Mucosa of gallbladder (tissue), 1 donor: ENCODE measurements at places on chromosomes 4 and X. TPM values are rescaled to one million over a fixed set of nuclear protein-coding genes. Genes with fewer than 3 reads are reported as not detected.

PAGE4 gene
- not detected for total RNA-seq

UBQLN2 gene
- 39.3 TPM for total RNA-seq

KIT gene
- total RNA-seq: 24.4 TPM

UGT2B10 gene
- total RNA-seq: 10.2 TPM

NLGN3 gene
- total RNA-seq: 2.5 TPM

SCRG1 gene
- total RNA-seq: 8.4 TPM
